ENCODE measurements at places on chromosomes 16 and 17.
A peak's percentile ranks its signal among the peaks of the same experiment; 100 is the strongest.

GRCh38 chr16:78142788-78143187 is 43.3 kb downstream of the WWOX start:
- no peak for DNase-seq

- DNase-seq: no peak
Measured at GRCh38 chr17:57004944-57005579, 27.1 kb downstream of the SCPEP1 start.

- no peak for DNase-seq
Measured at GRCh38 chr17:2186937-2187336, 116.6 kb downstream of the SMG6 start.

DNA sequence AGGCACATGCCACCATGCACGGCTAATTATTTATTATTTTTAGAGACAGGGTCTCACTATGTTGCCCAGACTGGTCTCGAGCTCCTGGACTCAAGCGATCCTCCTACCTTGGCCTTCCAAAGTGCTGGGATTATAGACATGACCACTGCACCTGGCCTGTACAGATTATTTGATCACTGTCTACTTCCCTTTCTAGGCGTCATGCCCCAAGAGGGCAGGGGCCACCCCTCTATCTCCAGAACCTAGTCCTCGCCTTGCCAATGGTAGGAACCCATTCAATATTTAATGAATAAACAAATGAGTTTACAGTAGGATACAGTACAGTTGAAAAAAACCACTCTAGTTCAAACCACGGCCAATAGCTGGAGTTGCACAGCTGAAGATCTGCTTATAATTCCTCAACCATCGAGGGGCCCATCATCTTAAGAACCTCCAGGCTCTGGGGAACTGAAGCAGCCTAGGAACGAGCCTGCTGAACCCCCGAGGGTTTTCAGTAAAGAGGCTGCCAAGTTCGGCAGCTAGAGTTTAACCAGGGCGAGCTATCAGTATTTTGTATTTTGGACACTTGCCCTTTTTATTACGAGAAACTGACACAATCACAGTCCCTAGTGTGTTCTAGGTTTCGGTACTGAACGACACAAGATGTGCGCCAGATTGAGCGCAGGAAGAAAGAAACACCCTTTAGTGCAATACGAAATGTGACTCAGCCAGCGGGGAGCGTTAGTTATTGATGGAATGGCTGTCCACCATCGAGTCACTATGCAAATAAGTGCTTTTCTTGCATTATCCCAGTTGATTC is 14.6 kb downstream of the ADCY9 start:
- DNase-seq: no peak

GRCh38 chr17:62793919-62794665 is 14.0 kb downstream of the MARCHF10 start:
- no peak for DNase-seq

DNA sequence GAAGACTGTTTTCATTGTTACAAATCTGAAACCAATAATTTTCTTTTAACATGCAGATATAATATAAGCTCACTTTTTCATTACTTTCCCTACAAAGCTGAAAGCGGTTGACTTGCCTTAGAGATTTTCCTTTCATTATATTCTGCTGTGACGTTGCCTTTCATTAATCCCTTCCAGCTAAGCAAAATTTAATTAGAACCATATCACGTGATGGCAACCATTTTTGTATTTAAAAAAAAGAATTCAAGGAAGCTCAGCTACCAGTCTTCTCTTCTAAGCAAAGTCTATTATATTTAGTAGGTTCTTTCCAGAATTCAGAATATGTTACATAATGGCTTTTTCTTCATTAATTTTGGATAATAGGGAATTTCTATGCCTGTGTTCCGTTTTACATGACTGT is 186.5 kb downstream of the PRKCA start:
- no peak for DNase-seq

- DNase-seq: no peak
Measured at GRCh38 chr17:31663576-31663975, 195.5 kb downstream of the COPRS start.

GRCh38 chr16:88917146-88917914 is 50.9 kb upstream of the PABPN1L start:
- DNase-seq: peak; percentile 51

- no peak for DNase-seq
Measured at GRCh38 chr16:24499193-24499814, 40.1 kb upstream of the RBBP6 start.

DNA sequence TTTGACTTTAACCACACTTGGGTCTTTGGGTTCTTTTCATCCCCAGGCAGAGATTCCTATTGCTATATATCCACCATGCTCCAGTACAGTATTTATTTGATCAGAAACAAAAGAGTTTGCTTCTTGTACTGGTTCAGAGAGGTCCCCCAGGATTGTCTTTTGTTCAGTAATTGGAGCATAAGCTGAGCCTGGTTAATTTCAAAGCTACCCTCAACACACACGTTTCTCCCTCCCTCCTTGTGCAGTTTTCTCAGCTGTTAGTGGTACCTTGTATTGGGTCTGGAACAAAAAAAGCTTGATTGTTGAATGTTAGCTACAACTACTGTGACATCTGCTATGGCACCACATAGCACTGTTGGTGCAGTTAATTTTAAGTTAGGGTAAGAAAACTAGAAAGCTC is 50.0 kb downstream of the NUP93 start:
- DNase-seq: no peak

DNA sequence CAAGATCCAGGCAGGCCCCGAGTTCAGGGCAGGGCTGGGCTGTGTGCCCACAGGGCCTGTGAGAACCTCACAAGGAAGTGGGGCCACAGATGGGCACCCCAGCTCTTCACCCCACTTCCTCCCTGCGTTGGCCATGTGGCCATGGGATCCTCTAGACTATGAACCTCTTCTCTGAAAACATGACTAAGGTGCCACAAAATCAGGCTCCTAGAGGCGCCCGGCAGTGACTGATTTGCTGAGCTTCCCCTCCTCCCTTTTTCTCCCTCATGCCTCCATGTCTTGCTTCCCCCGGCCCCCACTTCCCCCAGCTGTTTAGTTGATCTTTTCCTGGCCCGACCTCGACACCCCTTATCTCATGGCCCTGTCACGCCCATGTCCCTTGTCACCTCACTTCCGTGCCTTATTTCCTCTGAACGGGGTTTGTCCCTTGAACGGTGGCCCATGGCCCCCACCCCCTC is 87.1 kb downstream of the KCNJ12 start:
- no peak for DNase-seq

DNA sequence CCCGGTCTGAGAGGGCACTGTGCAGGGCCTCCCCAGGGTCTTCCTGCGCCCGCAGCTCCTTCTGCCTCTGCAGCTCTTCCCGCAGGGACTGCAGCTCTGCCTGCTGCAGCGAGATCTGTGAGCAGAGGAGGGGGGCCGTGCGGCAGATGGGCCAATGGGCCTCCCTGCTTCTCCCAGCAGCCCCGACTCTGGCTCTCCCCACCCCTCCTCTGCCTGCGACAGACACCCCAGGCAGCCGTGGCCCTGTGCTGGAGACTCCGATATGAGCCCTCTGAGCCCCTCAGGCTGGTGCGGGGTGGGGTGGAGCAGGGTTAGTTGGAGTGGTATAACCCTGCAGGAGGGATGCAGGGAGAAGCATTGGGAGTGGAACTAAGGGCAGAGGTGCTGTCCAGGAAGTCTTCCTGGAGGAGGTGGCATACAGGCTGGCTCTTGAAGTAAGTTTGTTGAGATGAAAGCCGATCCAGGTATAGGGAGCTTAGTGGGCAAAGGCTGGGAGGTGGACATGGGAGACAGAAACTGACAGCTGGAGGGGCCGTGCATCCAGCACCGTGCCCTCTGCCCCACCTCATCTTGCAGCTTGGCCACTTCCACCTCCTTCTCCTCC is 5.0 kb downstream of the THOC6 start:
- DNase-seq: no peak

- DNase-seq: no peak
Measured at GRCh38 chr17:42562388-42563142, 617 bp downstream of the COASY start.

DNA sequence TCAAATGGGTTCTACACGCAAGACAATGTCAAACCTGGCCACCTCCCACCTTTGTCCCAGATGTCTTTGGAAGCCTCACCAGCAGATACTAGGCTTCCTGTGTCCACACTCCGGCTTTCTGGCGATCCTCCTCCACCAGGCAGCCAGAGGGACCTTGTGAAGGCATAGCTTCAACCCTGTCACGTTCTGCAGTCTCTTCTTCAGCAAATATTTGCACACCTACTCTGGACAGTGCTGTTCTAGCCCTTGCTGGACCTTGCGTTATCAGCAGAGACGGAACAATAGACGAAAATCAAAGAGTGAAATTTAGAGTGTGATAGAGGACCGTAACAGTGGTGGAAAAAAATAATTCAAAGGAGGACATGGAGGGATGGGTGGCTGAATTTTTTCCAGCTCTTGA is 38.5 kb upstream of the KIFC3 start:
- DNase-seq: no peak

GRCh38 chr17:10956821-10957220 is 118.9 kb upstream of the PIRT start:
- no peak for DNase-seq

DNA sequence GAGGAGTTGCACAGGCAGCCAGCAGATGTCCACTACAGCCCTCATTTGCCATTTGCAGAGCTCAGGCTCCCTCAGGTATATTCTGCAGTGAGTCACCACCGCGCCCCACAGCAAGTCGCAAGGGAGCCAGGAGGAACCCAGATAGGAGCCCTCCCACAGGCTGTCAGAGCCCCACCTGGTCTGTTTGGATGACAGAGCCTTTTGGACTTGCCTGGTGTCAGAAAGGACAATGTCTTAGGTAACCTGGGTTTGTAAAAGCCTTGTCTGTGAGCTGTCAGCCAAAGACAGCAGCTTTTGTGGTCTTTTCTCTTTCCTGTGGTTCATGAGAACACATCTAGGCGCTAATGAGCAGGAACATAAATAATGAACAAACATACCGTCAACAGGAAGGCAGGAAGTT is 70.9 kb downstream of the GNAO1 start:
- no peak for DNase-seq

GRCh38 chr16:51430716-51431369 is 279.8 kb upstream of the SALL1 start:
- no peak for DNase-seq

GRCh38 chr17:30858556-30859250 is 26.9 kb downstream of the ATAD5 start:
- no peak for DNase-seq

GRCh38 chr16:9913604-9914326 is 268.5 kb downstream of the GRIN2A start:
- DNase-seq: no peak

- no peak for DNase-seq
Measured at GRCh38 chr16:27430923-27431484, 29.0 kb downstream of the IL21R start.

- no peak for DNase-seq
Measured at GRCh38 chr16:78333808-78334207, 234.4 kb downstream of the WWOX start.

DNA sequence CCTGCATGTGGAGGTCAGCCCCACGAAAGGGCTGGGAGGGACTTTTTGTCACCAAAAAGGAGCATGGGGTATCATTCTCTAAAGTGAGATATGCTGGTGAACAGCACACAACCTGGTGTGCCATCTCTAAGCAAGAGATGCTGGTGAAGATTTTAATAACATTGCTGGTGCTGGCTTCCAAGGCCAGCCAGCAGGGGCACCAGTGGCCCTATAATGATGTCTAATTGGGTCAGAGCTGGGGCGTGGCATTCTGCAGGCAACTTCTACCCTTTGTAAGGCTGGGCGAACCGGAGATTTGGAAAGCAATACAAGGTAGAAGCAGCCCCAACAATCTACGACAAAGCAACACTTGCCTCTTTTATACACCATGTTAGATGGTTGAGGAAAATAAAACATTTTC is 16.8 kb downstream of the SDR42E1 start:
- DNase-seq: no peak

- no peak for DNase-seq
Measured at GRCh38 chr17:20315311-20315710, 152.0 kb downstream of the LGALS9B start.

DNA sequence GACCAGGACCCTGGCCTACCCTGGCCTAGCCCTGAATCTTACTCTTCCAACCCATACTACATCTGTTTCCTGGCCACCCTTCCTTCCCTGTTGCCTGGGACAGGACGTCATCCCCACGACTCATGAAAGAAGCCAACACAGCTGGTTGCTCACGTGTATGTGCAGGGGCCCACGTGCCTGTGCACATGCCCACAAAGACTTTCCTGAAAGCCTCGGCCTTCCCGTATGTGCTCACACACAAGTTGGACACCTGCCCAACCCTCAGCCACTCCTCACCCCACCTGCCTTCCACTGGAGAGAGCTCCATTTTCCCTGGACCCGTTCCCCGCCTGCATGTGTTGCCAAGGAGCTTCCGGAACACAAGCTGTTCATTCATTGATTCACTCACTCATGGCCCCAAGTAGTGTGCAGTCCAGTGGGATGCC is 7.0 kb downstream of the PLXDC1 start:
- DNase-seq: no peak

- DNase-seq: no peak
Measured at GRCh38 chr17:6430769-6431168, 4.2 kb downstream of the AIPL1 start.

- no peak for DNase-seq
Measured at GRCh38 chr16:31008149-31008548, 2.3 kb downstream of the STX1B start.

DNA sequence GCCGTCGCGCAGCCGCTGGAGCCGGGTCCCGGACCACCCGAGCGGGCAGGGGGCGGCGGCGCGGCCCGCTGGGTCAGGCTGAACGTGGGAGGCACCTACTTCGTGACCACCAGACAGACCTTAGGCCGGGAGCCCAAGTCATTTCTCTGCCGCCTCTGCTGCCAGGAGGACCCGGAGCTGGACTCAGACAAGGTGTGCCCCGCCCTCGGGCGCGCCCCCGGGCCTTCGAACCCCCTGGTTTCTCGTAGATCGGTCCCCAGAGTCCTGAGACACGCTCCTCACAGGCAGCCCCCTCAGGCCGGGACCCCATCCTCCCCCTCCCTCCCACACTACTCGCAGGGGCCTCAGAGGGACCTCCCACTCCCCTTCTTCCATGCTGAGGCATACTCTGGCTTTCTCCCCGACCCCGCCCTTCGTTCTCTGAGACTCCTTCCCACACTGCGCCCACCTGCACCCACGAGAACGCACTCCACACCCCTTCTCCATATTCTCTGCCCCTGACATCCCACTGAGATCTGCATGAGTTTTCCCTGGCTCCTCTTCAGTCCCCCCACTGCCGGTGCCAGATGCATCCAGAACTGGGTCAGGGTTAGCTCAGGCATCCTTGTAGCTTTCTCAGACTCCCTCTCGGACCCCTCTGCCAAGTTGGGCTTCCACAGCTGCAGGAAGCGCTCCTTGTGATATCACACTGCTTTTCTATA is 523 bp downstream of the KCTD2 start:
- DNase-seq: no peak

DNA sequence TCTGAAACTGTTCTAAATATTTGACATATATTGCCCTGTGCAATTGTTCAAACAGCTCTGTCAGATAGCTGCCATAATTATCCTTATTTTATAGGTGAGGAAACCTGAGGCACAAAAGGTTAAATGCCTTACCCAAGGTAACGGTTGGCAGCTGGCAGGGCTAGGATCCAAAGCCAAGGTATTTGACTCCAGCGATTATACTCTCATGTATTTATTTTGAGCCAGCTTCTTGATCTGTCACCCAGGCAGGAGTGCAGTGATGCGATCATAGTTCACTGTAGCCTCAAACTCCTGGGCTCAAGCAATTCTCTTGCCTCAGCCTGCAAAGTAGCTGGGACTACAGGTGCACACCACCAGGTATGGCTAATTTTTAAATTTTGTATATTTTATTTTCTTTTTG is 7.2 kb downstream of the ENO3 start:
- no peak for DNase-seq

Measured in left renal cortex interstitium (tissue), 4 donors.